ENCODE measurements at places on chromosomes 3 and 15.

- peaks cover 2% of the 10 kb centered on the region for H3K36me3 ChIP-seq
- H3K27ac ChIP-seq = no peak overlapping the region
- no peaks in the 10 kb centered on the region for H3K27me3 ChIP-seq
- no peak overlapping the region for H3K4me3 ChIP-seq
These were observed 31.2 kb downstream of the PLA1A start for GRCh38 chr3:119628816-119629445.

- H3K36me3 ChIP-seq = no peaks in the 10 kb centered on the region
- no peaks in the 10 kb centered on the region for H3K27me3 ChIP-seq
- no peak for DNase-seq
- H3K27ac ChIP-seq = no peak overlapping the region
These were observed 209.6 kb upstream of the PLSCR5 start for GRCh38 chr3:146814601-146815315.

GRCh38 chr3:112086076-112086854, at the start of gene C3orf52:
Gene C3orf52, plus strand, starts transcription at chr3:112086389. Its CDS starts 19 bp downstream, at chr3:112086408.
- no peaks in the 10 kb centered on the region for H3K36me3 ChIP-seq
- H3K27me3 ChIP-seq = no peaks in the 10 kb centered on the region
- DNase-seq = peak; percentile 81
- peaks cover 45% of the 10 kb centered on the region for H3K4me1 ChIP-seq
- peak within 1 kb of the TSS; percentile 78 for H3K27ac ChIP-seq

- peaks cover 7% of the 10 kb centered on the region for H3K27me3 ChIP-seq
- no peaks in the 10 kb centered on the region for H3K4me1 ChIP-seq
- no peaks in the 10 kb centered on the region for H3K36me3 ChIP-seq
- H3K27ac ChIP-seq = no peak overlapping the region
- no peak overlapping the region for H3K4me3 ChIP-seq
These were observed 10.1 kb downstream of the ITGA11 start for GRCh38 chr15:68421798-68422402.

GRCh38 chr3:127770671-127771355, 51.5 kb downstream of the MGLL start:
- peaks cover 4% of the 10 kb centered on the region for H3K4me1 ChIP-seq
- no peaks in the 10 kb centered on the region for H3K36me3 ChIP-seq
- no peak overlapping the region for H3K27ac ChIP-seq

DNA sequence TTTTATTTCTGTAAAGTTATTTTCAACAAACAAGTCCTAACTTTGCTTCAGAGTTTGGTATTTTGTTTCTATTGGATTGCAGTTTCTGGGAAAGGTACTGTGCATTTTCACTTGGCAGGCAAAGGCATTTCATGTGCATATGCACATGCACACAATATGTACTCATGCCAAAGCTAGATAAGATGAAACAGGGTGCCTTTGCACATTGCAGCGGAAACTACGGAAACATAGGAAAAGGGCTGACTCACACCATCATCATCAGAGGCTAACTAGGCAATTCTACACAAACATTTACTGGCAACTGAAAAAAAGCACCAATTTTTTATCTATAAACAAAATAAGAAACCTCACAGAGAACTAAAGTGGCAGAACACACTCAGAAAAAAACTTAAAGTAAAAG, 550.6 kb upstream of the NECTIN3 start:
- H3K27me3 ChIP-seq = no peaks in the 10 kb centered on the region
- no peak for DNase-seq
- no peaks in the 10 kb centered on the region for H3K36me3 ChIP-seq
- no peak overlapping the region for H3K4me3 ChIP-seq

GRCh38 chr3:16239780-16240179, 25.0 kb downstream of the DPH3 start:
- DNase-seq = no peak
- no peak overlapping the region for H3K27ac ChIP-seq
- no peaks in the 10 kb centered on the region for H3K36me3 ChIP-seq
- peaks cover 12% of the 10 kb centered on the region for H3K4me1 ChIP-seq
- no peaks in the 10 kb centered on the region for H3K27me3 ChIP-seq

- no peak for DNase-seq
- H3K36me3 ChIP-seq = no peaks in the 10 kb centered on the region
- peaks cover 3% of the 10 kb centered on the region for H3K4me1 ChIP-seq
- H3K4me3 ChIP-seq = no peak overlapping the region
- peaks cover 27% of the 10 kb centered on the region for H3K27me3 ChIP-seq
These were observed 17.5 kb downstream of the TMEM207 start for GRCh38 chr3:190432216-190432615.

- no peak for DNase-seq
- H3K4me1 ChIP-seq = no peaks in the 10 kb centered on the region
- no peak overlapping the region for H3K27ac ChIP-seq
- no peak overlapping the region for H3K4me3 ChIP-seq
These were observed 161.2 kb upstream of the SYNPR start for GRCh38 chr3:63116922-63117321.

GRCh38 chr3:71582612-71583565, 639 bp downstream of the FOXP1 start:
- H3K27ac ChIP-seq = peak overlapping the region; percentile 97
- H3K36me3 ChIP-seq = peaks cover 14% of the 10 kb centered on the region

GRCh38 chr15:82572311-82572710, 32.1 kb upstream of the RPS17 start:
- H3K27ac ChIP-seq = no peak overlapping the region
- H3K27me3 ChIP-seq = peaks cover 35% of the 10 kb centered on the region
- no peak for DNase-seq
- H3K4me1 ChIP-seq = no peaks in the 10 kb centered on the region
- no peaks in the 10 kb centered on the region for H3K36me3 ChIP-seq
- H3K4me3 ChIP-seq = no peak overlapping the region

DNA sequence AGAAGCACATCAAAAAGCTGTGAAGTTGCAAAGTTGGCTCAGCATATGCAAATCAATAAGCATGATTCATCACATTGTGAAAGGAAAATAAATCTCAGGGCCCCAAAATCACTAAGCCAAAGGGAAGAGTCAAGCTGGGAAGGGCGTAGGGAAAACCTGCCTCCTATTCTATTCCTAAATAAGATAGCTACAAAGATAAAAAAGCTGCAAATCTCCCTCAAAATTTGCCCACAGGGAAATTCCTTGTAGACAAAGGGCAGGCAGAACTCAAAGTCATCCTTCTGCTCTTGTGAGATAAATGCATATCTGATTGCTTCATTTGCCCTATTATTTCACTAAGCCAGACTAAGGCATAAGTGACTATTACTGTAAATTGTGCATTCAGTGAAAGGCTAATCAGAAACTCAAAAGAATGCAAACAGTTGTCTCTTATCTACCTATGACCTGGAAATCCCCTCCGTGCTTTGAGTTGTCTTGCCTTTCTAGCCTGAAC, 30.5 kb upstream of the CCNL1 start:
- no peaks in the 10 kb centered on the region for H3K27me3 ChIP-seq
- no peak for DNase-seq
- peaks cover 20% of the 10 kb centered on the region for H3K36me3 ChIP-seq
- H3K4me3 ChIP-seq = no peak overlapping the region
- no peaks in the 10 kb centered on the region for H3K4me1 ChIP-seq

DNA sequence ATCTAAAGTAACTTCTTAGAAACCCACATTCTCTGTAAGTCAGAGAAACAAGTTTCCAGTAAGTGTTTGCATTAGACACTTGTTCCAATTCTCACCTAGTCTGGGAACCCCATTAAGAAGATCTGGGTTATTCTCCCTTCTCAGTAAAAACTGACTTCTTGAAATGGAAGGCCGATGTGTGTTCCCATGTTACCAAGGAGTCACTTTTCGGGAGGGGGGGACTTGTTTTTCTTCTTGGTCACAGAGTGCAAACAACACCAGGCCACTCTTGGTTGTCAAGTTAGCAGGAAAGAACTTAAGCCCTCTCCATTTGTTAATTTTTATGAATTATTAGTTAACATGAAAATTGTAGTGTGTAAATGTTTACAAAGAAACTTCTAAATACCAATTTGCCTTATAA, 55.6 kb downstream of the ITPR1 start:
- no peak overlapping the region for H3K27ac ChIP-seq
- no peak overlapping the region for H3K4me3 ChIP-seq
- DNase-seq = no peak
- no peaks in the 10 kb centered on the region for H3K36me3 ChIP-seq
- H3K4me1 ChIP-seq = peaks cover 3% of the 10 kb centered on the region

DNA sequence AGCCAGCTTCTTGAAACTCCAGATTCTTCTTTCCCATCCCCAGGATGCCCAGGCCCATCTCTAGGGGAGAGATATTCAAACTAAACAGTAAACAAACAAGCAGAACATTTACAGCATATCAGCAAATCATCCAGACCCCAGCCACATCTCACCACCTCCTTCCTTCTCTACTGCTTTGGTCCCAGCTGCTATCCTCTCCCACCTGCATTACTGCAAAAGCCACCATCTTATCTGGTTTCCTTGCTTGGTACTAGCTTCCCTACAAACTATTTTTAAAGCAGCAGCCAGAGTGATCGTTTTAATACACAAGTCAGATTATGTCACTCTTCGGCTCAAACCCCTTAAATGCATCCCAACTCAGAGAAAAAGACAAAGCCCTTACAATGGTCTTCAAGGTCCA, 4.8 kb downstream of the LYSMD2 start:
- peak overlapping the region; percentile 74 for H3K27ac ChIP-seq
- H3K4me1 ChIP-seq = peaks cover 60% of the 10 kb centered on the region
- H3K4me3 ChIP-seq = peak overlapping the region; percentile 57
- peaks cover 24% of the 10 kb centered on the region for H3K36me3 ChIP-seq
- DNase-seq = no peak

GRCh38 chr15:35723120-35723847, 177.3 kb upstream of the DPH6 start:
- no peaks in the 10 kb centered on the region for H3K36me3 ChIP-seq
- H3K27ac ChIP-seq = no peak overlapping the region
- no peaks in the 10 kb centered on the region for H3K27me3 ChIP-seq
- no peak for DNase-seq
- H3K4me3 ChIP-seq = no peak overlapping the region
- no peaks in the 10 kb centered on the region for H3K4me1 ChIP-seq
